ENCODE measurements at places on chromosomes 7 and 10.

DNA sequence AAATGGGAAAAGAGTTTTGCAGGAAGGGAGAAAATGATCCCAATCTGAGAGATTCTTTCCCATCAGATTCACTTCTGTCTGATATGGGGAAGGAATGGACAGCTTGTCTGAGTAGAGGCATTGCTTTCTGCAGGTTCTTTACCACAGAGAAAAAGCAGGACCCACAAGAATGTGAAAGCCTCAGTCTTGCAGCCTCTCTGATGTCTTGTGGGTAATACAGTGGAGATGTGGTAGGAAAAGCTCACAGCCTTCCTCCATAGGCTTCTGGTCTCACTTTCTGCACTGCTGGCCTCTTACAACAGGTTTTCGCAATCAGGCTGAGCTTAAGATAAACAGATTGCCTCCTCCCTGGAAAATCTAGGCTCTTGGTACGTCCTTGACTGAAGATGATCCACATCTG, 551 bp downstream of the IFIT1 start:
- DNase-seq = no peak

DNA sequence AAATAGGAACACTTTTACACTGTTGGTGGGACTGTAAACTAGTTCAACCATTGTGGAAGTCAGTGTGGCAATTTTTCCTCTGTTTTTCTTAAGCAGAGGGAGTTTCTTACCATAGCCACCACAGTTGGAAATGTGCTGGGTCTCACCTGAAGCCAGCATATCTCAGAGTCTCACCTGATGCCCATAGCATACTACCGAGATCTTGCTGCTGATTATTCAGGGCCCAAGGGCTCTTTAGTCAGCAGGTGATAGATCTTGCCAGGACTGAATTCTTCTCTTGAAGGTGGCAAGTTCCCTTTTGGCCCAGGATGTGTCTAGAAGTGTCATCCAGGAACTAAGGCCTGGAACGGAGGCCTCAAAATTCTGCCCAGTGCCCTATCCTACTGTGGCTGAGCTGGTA, 215.4 kb downstream of the CCDC7 start:
- no peak for DNase-seq

GRCh38 chr10:94315024-94315451, 47.7 kb downstream of the NOC3L start:
- no peak for DNase-seq

DNA sequence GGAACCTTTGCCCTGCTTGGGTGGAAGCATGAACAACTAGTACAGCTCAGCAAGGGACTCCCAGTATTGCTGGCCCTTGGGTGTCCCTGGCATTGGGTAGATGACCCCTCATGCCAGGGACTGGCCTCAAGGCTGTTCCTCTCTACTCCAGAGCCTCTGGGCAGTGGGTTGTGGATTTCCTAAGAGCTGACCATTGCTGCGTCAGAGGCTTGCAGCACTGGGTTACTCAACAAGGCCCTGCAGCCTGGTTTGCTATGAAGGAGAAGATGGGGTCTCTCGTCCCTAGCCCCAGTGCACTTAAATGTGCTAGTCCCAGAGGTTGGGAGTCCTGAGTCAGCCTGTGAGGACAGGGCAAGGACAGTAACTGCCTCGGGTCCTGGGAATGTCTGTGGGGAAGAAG, 2.5 kb downstream of the VSIR start:
- DNase-seq = no peak

Measured in activated CD4-positive, alpha-beta T cell treated with anti-CD3 and anti-CD28 coated beads for 1 hour (primary cell).